T-helper 2 cell (primary cell): ENCODE measurements at places on chromosomes 2 and 18.
A peak's percentile ranks its signal among the peaks of the same experiment; 100 is the strongest.

DNA sequence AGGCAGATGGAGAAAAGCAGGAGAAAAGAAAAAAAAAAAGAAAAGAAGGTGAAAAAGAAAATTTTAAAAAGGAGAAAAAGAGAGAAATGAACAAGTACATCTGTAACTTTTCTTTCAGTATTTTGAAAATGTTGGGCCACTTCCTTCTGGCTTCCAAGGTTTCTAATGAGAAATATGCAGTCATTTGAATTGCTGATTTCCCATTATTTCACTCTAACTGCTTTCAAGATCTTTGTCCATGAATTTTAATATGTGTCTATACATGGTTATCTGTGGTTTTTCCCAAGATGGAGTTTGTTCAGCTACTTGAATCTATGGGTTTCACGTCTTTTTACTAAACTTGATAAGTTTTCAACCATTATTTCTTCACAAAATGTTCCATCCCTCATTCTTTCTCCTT, 14.3 kb upstream of the MPP4 start:
- DNase-seq: no peak

- no peak for DNase-seq
Observed at GRCh38 chr2:112777036-112777435, 7.3 kb downstream of the IL1A start.

DNA sequence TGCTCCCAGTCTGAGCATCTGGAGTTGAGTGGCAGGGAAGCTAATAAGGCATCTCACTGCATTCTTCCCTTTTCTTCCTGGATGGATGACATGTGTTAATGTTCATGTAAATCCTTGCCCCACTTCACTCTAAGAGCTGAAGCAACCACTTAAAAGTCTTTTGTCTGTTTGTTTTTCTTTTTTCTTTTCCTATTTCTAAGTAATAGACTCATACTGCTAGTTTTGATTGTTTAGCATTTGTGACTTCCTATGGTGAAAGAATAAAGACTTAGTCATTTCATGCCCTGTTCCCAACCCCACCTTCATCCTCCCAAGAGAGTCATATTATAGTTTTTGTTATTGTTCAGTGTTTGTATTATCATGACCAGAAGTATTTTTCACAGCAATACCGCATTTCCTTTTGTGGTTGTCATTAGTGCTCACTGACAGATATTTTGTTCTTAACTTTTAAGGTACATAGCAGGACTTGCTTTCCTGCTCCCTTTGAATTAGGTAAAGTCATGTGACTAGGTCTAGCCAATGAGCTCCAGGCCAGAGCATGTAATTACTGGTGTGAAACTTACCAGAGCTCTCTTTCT, 18.1 kb upstream of the SPP2 start:
- no peak for DNase-seq

- no peak for DNase-seq
Observed at GRCh38 chr2:149164827-149165226, 126.3 kb downstream of the LYPD6B start.

GRCh38 chr2:144211826-144212225, 308.1 kb downstream of the ZEB2 start:
- no peak for DNase-seq

GRCh38 chr2:122078451-122078850, 323.0 kb downstream of the TSN start:
- DNase-seq: no peak

DNA sequence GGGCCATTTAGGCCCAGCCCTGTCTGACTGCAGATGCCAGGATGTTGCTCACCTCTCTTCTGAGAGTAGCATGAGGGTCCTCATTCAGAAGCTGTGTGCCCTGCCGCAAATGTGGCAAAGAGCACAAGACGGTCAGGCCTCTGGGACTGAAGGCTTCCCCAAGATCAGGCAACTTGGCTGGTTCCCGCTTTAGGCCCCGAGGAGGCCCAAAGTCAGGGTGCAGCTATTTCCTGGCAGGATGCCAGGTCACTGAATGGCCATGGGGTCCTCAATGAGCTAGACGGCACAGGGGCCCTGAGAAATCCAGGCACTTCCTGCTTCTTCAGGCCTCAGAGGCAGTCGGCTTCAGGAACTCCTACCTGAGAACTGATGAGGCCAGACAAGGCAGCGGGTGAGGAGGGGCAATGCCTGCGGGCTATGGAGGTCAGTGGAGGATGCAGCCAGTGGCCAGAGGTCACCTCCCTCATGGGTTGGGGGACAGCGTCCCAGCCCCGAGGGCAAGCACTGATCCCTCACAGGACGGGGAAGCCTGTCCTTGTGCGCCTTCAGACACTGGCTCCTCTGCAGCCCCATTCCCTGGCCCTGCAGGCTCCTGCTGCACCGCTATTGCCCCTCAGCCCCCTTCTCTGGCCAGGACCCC, 44.9 kb downstream of the LMAN2L start:
- DNase-seq: no peak

DNA sequence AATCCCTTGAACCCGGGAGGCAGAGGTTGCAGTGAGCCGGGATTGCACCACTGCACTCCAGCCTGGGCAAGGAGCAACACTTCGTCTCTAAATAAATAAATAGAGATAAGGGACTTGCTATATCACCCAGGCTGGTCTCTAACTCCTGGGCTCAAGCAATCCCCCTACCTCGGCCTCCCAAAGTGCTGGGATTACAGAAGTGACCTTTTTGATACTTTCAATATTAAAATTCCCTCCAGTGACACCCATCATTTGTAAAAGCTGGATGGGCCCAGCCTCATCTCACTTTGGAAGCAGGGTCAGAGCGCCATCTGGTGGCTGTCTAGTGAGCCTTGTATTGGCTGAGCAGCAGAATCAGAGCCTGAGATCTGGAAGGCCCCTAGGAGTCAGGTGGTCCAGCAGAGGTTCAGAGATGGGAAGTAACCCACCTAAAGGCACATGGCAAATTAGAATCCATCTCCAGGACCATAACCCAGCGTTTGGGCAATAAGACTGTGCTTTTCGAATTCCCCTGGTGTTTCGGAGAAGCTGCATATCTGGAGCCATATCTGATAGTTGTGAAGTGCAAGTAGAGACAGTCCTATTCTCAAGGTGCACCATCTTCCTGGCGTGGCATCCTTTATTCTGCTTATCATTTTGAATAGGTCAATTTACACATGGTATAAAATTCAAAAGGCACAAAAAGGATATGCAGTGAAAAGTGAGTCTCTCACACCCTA, 18.3 kb upstream of the SLC35F6 start:
- peak; percentile 60 for DNase-seq

DNA sequence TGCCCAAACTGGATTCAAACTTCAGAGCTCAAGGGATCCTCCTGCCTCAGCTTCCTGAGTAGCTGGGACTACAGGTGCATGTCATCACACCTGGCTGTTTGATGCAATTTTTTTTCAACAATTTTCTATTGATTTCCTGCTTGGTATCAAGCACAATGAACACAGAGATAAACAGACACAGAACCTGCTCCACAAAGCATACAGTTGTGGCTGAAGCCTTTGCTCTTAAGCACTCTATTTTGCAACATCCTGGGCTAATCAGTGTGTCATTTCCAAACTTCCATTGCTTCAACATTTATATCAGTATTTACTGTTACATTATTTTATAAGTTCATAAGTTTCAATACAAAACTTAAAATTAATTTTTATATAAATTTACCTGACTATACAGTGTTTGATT, 79.4 kb downstream of the NEB start:
- DNase-seq: no peak

DNA sequence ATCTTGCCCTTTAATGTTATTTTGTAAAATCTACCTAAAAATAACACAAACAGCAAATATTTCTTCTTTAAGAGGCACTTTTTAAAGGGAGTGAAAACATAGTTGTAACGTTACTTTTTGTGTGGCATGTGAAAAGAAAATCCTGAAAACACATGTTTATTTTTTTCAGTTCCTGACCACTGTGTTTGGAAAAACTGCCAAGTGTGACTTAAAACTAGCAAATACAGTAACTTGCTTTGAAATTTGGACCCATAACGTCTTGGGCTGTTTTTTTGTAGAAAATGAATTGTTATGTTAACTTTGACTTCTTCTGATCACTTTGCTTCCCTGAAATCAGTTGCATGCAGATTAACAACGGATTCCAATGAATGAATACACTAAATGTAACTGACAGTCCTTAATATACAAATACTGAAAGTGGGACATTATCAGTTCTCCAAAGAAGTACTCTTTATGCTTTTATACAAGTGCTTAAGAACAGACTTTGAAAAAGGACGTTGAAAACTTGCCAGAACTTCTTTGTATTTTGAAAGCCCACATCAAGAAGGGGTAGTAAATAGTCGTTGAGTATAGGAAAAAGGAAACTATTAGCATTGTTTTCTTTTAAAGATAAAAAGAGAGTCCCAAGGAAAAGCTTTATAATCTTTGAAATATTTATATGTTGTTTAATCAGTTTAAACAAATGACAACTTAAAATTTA, 96.1 kb upstream of the ZEB2 start:
- no peak for DNase-seq

- no peak for DNase-seq
Observed at GRCh38 chr2:231781798-231782726, 980 bp upstream of the PDE6D start.

DNA sequence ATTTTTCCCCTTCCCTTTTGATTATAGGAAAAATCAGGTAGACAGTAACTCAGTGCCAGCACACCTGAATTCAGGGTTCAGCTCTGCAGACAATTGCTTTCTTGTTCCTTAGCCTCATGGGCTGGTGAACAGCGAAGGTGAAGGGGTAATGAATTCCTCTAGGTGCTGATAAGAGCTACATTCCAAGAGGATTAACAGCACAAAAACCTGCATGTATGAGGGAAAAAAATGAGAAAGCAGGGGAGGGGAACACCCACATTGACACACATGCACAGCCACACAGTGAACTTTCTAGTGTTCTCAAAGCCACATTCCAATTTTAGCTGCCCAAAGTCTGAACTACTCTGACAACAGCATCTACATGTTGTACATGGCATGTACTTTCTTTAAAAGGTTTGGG, 46.1 kb downstream of the SPATS2L start:
- DNase-seq: no peak

DNA sequence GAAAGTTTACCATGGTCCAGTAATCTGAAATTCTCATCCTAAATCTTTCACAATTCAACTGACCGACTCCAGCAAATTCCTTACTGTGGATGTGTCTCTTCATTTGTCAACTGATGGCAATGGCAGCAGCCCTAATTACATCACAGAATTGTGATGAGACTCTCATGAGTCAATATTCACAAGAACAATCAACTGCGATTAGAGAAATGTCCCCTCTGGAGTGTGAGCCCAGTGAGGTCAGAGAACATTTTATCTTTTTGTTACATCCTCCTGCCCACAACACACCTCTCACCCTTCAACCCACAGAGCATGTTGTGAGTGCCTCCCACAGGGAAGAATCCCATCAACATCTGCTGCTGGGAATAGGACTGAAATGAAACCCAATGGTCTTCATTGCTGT, 73.6 kb downstream of the CD226 start:
- DNase-seq: no peak

GRCh38 chr2:62556086-62556485, 50.1 kb upstream of the TMEM17 start:
- DNase-seq: no peak

DNA sequence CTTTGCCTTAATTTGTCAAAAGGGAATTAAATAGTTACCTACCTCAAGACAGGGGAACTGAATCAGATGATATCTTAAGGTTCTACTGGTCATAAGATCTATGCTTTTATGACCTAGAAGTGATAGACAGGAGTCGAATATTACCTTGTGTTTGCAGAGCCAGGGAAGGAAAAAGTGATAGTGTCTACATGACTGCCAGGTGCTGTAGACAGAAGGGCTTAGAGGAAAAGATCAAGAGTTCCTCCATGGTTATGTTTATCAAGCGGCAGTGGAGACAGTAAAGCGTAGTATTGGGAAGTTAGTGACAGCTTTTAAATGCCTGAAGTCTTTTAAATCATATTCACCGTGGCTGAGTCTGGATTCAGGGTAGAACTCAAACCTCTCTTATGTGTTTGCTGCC, 11.9 kb downstream of the CRIM1 start:
- no peak for DNase-seq

DNA sequence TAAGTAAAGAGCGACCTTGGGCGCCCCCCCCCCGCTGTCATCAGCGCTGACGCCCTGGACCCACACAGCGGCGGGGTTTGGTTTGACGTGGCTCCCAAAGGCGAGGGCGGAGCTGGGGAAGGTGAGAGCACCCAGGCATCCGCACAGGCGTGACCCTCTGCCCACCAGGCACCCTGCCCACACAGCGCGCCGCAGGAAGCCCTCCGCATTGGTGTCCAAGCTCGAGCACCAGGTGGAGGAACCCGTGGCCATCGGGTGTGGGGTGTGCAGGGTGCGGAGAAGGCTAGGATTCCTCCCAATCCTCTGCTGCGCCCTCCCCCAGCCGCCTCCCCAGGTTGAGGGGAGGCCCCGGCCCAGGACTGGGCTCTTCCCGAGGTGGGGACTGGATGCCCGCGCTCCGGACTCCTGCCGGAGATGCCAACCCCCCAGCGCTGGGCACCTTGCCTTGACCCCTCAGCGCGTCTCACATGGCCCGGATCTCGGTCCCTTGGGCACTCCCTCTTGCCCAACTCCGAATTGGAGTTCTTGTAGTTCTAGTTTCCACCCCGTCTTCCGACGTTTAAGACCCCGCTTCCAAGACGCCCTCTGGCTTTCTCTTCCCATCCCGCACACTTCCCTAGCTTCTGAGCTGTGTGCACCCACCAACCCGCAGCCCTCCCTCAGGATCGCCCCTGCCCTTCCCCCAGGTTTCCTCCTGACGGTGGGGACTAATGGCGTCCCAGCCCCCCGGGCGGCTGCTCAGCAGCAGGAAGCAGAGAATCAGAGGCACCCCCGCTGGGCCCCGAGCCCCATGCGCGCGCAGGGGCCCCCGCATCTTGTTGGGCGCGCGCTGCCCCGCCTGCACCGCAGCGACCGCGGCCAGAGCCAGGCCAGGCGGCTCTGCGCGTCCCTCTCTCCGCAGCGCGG, 25.9 kb upstream of the RESP18 start:
- DNase-seq: no peak

DNA sequence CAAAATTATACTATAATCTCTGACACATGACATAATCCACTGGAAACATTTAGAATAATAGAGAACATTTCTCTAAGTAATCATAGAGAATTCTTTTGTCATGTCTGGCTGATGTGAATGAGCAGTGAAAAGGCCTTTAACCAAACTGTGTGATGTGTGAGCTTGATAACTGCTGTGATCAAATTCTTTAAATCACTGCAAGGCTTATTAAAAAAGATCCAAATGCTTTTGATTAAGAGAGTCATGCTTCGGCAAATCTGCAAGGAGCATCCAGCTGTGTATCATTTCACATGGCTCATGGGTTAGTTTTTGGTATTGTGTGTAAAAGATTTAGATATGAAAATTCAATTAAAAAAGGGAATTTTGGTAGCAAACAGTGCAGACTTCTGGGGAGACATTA, 58.6 kb upstream of the TFPI start:
- DNase-seq: no peak

- DNase-seq: no peak
Observed at GRCh38 chr2:8328217-8328616, 353.6 kb upstream of the ID2 start.
